ENCODE measurements at places on chromosomes 12 and 14. TPM values are rescaled to one million over a fixed set of nuclear protein-coding genes. Genes with fewer than 3 reads are reported as not detected.

The ITGB7 gene
- total RNA-seq = 1.8 TPM

The BTBD6 gene
- total RNA-seq = 59.1 TPM

The SLC5A8 gene
- not detected for total RNA-seq

The TPPP2 gene
- total RNA-seq = not detected

The POTEM gene
- not detected for total RNA-seq

The MSI1 gene
- not detected for total RNA-seq

The NTF3 gene
- total RNA-seq = 4.4 TPM

The CPNE8 gene
- 13.1 TPM for total RNA-seq

The ESPL1 gene
- 1.6 TPM for total RNA-seq

The ABCD2 gene
- total RNA-seq = 0.12 TPM

The PIANP gene
- total RNA-seq = 2.1 TPM

The SLC35F4 gene
- not detected for total RNA-seq

Measured in hair follicle dermal papilla cell (primary cell).